Effector memory CD4-positive, alpha-beta T cell (primary cell): ENCODE measurements at places on chromosomes 16 and 17.
A peak's percentile ranks its signal among the peaks of the same experiment; 100 is the strongest.

GRCh38 chr17:46020023-46020761, 21.1 kb downstream of the STH start:
- H3K4me1 ChIP-seq, result peaks cover 23% of the 10 kb centered on the region
- H3K4me3 ChIP-seq, result no peak overlapping the region
- DNase-seq, result peak; percentile 40
- no peaks in the 10 kb centered on the region for H3K27me3 ChIP-seq

DNA sequence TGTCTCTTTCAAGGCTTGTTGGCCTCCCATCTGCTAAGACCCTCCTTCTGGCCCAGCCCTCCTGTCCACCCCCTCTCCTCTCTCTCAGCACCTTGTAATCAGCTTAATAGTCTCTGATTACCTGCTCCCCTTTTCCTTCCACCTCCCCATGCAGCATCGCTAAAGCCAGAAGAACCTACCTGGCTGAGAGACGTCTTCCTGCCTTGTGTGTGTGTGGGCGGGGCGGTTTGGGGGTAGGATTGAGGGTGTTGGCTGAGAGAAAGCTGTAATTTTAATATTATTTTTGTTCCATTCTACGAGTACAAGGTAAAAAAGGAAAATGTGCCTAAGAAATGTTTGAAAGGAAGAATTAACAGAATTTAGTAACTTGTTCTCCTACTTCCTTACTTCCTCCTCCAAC, 3.4 kb downstream of the DNAH9 start:
- no peaks in the 10 kb centered on the region for H3K36me3 ChIP-seq
- no peaks in the 10 kb centered on the region for H3K27me3 ChIP-seq
- H3K4me1 ChIP-seq, result no peaks in the 10 kb centered on the region
- no peak for DNase-seq

GRCh38 chr17:82668024-82668630, 19.9 kb upstream of the WDR45B start:
- H3K4me3 ChIP-seq, result no peak overlapping the region
- no peak for DNase-seq

GRCh38 chr17:4331614-4332013, 34.9 kb downstream of the UBE2G1 start:
- no peaks in the 10 kb centered on the region for H3K27me3 ChIP-seq
- no peak for DNase-seq
- no peak overlapping the region for H3K4me3 ChIP-seq
- peaks cover 1% of the 10 kb centered on the region for H3K36me3 ChIP-seq
- H3K4me1 ChIP-seq, result peaks cover 22% of the 10 kb centered on the region
- H3K27ac ChIP-seq, result no peak overlapping the region

DNA sequence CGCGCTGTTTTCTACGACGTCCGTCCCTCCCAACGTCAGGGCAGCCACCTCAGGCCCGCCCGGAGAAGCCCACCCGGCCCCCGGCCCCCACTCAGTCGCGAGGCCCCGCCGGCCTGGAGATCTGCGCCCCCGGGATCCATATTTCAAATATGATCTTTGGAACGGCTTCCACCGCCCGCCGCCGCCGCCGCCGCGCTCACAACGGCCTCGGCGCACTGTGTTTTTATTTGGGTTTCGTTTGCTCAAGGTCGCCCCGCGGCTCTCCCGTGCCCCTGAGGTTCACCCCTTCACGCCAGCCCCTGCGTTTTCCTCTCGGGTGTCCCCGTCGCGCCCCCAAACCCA, 4.2 kb upstream of the CBX4 start:
- H3K27ac ChIP-seq, result no peak overlapping the region
- no peaks in the 10 kb centered on the region for H3K36me3 ChIP-seq
- H3K27me3 ChIP-seq, result peaks cover 44% of the 10 kb centered on the region
- H3K4me1 ChIP-seq, result peaks cover 58% of the 10 kb centered on the region

- no peak overlapping the region for H3K4me3 ChIP-seq
- DNase-seq, result no peak
- H3K27me3 ChIP-seq, result no peaks in the 10 kb centered on the region
- no peak overlapping the region for H3K27ac ChIP-seq
- H3K4me1 ChIP-seq, result no peaks in the 10 kb centered on the region
These were observed 93.0 kb upstream of the ZFHX3 start for GRCh38 chr16:73140929-73141328.

DNA sequence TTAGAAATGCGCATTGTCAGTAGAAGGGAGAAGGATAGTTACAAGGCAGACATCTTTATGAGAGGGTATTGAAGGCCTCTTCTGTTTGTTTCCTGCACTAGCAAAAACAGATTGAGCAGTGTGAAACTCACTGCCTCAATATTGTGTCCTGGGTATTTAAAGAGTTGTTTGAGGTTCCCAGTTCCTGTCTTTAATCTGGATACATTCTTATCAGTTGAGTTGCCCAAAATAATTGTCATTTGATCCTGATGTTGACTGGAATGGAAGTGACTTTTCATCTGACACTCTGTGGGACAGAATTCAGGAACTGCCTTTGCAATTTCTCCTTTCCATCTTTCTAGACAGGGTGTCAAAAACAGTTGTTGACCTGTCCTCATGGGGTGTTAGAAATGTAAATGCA, 1.7 kb downstream of the ATP6V0A1 start:
- no peak overlapping the region for H3K4me3 ChIP-seq
- no peaks in the 10 kb centered on the region for H3K36me3 ChIP-seq
- DNase-seq, result no peak
- H3K4me1 ChIP-seq, result peaks cover 41% of the 10 kb centered on the region

GRCh38 chr17:2972749-2973148, 90.7 kb downstream of the OR1D5 start:
- H3K4me3 ChIP-seq, result no peak overlapping the region
- peaks cover 7% of the 10 kb centered on the region for H3K36me3 ChIP-seq
- H3K4me1 ChIP-seq, result no peaks in the 10 kb centered on the region
- H3K27ac ChIP-seq, result no peak overlapping the region
- H3K27me3 ChIP-seq, result no peaks in the 10 kb centered on the region

GRCh38 chr17:7912927-7913524, 3.1 kb downstream of the RNF227 start:
- DNase-seq, result no peak
- H3K4me1 ChIP-seq, result peaks cover 20% of the 10 kb centered on the region
- no peak overlapping the region for H3K4me3 ChIP-seq
- H3K27ac ChIP-seq, result peak overlapping the region; percentile 5

DNA sequence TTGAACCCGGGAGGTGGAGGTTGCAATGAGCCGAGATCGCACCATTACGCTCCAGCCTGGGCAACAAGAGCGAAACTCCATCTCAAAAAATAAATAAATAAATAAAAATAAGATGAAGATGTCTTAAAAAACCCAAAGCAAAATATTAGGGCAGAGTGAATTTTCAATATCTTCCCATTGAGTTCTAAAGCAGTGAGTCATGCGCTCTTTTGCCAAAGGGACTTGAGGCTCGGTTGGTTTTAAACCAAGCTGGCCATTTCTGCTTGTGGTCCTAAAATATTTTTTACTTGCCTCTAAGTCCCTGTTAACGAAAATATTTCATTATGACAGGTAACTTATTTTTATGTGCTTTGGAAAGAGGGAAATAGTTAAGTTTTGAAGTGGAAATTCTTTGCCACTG, 4.7 kb downstream of the PAFAH1B1 start:
- H3K4me3 ChIP-seq, result no peak overlapping the region
- no peaks in the 10 kb centered on the region for H3K27me3 ChIP-seq
- H3K27ac ChIP-seq, result no peak overlapping the region

GRCh38 chr17:7988750-7989178, 13.7 kb upstream of the GUCY2D start:
- H3K4me3 ChIP-seq, result no peak overlapping the region

DNA sequence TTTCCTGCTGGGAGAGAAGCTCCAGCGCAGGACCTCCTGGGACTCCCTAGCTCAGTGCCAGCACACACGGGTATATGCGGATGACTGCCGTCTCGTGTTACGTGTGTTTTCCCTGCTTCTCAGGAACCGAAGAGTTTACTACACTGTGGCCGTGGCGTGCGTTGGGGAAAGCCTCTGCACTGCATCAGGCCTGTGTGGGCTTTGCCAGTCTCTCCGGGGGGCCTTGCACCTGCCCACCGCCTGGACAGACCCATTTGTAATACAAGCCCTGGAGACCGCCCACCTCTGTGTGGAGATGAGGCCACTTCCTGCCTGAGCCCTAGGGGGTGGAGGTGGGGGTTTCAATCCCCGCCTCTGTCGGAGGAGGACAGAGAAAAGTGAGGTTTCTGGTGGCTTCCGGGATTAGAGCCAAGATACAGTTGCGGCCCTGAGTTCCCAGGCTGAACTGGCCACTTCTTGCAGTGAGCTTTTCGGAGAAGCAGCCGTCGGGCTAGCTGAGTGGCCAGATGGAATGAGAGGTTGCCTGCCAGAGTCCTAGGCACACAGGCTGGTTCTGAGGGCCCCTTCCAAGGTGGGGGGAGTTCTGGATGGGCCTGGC, 43.4 kb upstream of the GSE1 start:
- no peaks in the 10 kb centered on the region for H3K27me3 ChIP-seq
- H3K36me3 ChIP-seq, result no peaks in the 10 kb centered on the region
- no peak for DNase-seq
- peak overlapping the region; percentile 12 for H3K4me3 ChIP-seq
- H3K27ac ChIP-seq, result no peak overlapping the region

DNA sequence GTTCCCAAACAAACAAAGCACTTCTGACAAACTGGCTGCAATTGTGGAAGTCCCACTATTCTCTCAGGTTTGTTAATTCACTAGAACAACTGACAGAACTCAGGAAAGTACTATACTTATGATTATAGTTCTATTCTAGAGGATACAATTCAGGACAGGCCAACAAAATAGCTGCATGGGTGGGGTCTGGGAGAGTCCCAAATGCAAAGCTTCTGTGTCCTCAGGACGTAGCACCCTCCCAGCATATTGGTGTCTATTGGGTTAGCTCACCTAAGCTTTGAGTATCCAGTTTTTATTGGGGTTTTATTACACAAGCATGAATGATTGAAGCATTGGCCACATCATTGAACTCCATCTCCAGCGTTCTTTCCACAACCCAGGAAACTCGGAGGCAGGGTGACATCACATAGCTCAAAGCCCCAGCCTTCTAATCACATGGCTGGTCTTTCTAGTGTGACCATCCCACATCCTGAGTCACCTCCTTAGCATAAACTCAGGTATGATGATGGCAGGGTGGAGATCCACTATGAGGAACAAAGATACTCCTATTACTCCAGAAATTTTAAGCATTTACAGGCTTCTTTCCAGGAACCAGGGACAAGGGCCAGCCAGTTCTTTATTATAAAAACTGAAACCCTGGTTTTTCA, 43.9 kb upstream of the CCNF start:
- H3K4me1 ChIP-seq, result no peaks in the 10 kb centered on the region
- no peaks in the 10 kb centered on the region for H3K27me3 ChIP-seq
- no peak overlapping the region for H3K4me3 ChIP-seq
- no peak for DNase-seq
- H3K27ac ChIP-seq, result no peak overlapping the region

DNA sequence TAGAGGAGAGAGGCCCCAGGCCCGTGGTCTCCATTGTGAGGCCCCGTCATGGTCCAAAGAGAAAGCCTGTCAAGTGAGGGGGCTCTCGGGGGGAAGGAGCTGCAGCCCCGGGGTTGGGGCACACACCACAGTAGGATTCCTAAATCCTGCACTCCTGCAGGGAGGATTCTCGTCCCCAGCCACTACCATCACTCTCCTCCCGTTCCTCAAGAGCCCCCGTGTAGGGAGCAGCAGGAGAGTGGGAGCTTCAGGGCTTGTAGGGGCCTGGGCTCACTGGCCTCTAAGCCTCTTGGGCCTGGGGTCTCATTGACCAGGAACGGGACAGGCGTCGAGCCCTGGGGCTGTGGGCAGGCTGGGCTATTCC, 821 bp downstream of the C16orf86 start:
- no peak for DNase-seq
- no peaks in the 10 kb centered on the region for H3K36me3 ChIP-seq
- peak overlapping the region; percentile 67 for H3K27ac ChIP-seq
- H3K4me1 ChIP-seq, result peaks cover 20% of the 10 kb centered on the region
- no peaks in the 10 kb centered on the region for H3K27me3 ChIP-seq
- H3K4me3 ChIP-seq, result peak overlapping the region; percentile 92

- H3K36me3 ChIP-seq, result no peaks in the 10 kb centered on the region
- H3K27me3 ChIP-seq, result no peaks in the 10 kb centered on the region
- H3K4me3 ChIP-seq, result no peak overlapping the region
- no peak overlapping the region for H3K27ac ChIP-seq
These were observed 87.0 kb downstream of the BMERB1 start for GRCh38 chr16:15521390-15521757.

- no peak overlapping the region for H3K27ac ChIP-seq
- DNase-seq, result no peak
- H3K4me3 ChIP-seq, result no peak overlapping the region
These were observed 49.6 kb upstream of the NKD1 start for GRCh38 chr16:50498431-50499155.

DNA sequence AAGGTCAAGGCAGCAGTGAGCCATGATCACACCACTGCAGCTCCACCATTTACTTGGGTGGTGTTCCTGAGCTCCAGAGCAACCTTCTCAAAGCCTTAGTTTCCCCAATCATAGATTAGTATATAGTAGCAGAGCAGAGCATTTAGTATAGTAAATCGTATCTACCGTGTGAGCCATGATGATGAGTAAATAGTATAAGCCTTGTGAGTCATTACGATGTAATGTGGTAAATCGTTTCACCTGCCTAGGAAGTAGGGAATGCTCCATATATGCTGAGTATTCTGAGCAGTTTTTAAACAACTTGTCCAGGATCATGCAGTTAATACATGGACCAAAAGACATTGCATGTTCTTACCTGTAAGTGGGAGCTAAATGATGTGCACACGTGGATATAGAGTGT, 66.4 kb downstream of the SCNN1B start:
- H3K27ac ChIP-seq, result no peak overlapping the region
- no peaks in the 10 kb centered on the region for H3K4me1 ChIP-seq
- H3K27me3 ChIP-seq, result no peaks in the 10 kb centered on the region
- DNase-seq, result no peak

GRCh38 chr16:119835-120491, 18.5 kb downstream of the NPRL3 start:
- no peaks in the 10 kb centered on the region for H3K4me1 ChIP-seq
- no peak overlapping the region for H3K27ac ChIP-seq
- no peak overlapping the region for H3K4me3 ChIP-seq
- no peaks in the 10 kb centered on the region for H3K27me3 ChIP-seq
- no peak for DNase-seq

GRCh38 chr17:37220607-37220953, 155.2 kb upstream of the C17orf78 start:
- H3K27me3 ChIP-seq, result no peaks in the 10 kb centered on the region
- no peak overlapping the region for H3K4me3 ChIP-seq
- no peak overlapping the region for H3K27ac ChIP-seq
- H3K4me1 ChIP-seq, result no peaks in the 10 kb centered on the region

GRCh38 chr17:73516431-73516830, 127.8 kb downstream of the SDK2 start:
- H3K27ac ChIP-seq, result no peak overlapping the region
- H3K36me3 ChIP-seq, result no peaks in the 10 kb centered on the region
- H3K4me3 ChIP-seq, result no peak overlapping the region
- no peak for DNase-seq
- H3K27me3 ChIP-seq, result no peaks in the 10 kb centered on the region

- H3K27ac ChIP-seq, result no peak overlapping the region
- DNase-seq, result no peak
- peaks cover under 1% of the 10 kb centered on the region for H3K27me3 ChIP-seq
- H3K36me3 ChIP-seq, result no peaks in the 10 kb centered on the region
- H3K4me3 ChIP-seq, result peak overlapping the region; percentile 81
- peaks cover 23% of the 10 kb centered on the region for H3K4me1 ChIP-seq
These were observed 1.3 kb upstream of the MPG start for GRCh38 chr16:76535-77272.

GRCh38 chr16:83932955-83933673, 19.9 kb upstream of the OSGIN1 start:
- H3K4me1 ChIP-seq, result no peaks in the 10 kb centered on the region
- DNase-seq, result no peak
- H3K27ac ChIP-seq, result no peak overlapping the region
- no peaks in the 10 kb centered on the region for H3K36me3 ChIP-seq
- no peak overlapping the region for H3K4me3 ChIP-seq
- H3K27me3 ChIP-seq, result no peaks in the 10 kb centered on the region

GRCh38 chr16:90015586-90016338, 3.5 kb downstream of the DBNDD1 start:
- peaks cover 6% of the 10 kb centered on the region for H3K4me1 ChIP-seq
- no peaks in the 10 kb centered on the region for H3K36me3 ChIP-seq
- DNase-seq, result no peak
- H3K4me3 ChIP-seq, result no peak overlapping the region
- H3K27ac ChIP-seq, result no peak overlapping the region
- H3K27me3 ChIP-seq, result no peaks in the 10 kb centered on the region
